Stimulated activated CD4-positive, alpha-beta T cell treated with anti-CD3 and anti-CD28 coated beads, Interleukin-1b, Interleukin-23, amount 100 ng/mL, for 4 hours (primary cell): ENCODE measurements at places on chromosomes 7 and 10.

DNA sequence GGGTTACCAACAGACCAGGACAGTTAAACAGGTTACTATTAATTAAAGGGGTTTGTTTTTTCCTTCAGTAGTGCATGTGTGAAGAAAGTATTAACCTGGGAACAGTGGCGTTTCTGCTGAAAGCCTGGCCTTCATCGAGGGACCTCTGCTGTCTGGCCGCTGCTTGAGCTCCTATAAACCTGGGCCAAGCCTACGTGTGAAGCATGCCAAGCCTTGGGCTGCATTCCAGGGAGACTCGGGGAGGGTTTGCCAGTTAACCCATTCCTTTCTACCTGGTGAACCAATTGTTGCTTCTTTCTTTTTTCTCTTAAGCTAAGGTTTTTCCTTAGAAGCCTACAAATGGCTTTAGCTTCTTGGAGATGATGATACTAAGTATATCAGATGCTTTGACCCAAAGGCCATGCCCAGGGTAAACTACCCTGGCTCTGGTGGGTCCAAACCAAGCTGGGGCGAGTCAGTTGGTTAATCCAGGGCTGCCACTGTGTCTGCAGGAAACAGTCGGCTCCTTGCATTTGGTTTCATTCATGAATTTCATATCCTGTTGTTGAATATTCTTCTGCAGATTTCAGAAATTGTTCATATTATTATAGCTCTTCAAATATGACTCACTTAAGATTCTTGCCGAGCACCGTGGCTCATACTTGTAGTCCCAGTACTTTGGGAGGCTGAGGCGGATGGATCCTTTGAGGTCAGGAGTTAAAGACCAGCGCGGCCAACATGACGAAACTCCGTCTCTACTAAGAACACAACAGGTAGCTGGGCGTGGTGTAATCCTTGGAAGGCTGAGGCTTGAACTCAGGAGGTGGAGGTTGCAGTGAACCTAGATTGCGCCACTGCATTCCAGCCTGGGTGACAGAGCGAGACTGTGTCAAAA, 23.8 kb downstream of the PFKP start:
- DNase-seq, result no peak

DNA sequence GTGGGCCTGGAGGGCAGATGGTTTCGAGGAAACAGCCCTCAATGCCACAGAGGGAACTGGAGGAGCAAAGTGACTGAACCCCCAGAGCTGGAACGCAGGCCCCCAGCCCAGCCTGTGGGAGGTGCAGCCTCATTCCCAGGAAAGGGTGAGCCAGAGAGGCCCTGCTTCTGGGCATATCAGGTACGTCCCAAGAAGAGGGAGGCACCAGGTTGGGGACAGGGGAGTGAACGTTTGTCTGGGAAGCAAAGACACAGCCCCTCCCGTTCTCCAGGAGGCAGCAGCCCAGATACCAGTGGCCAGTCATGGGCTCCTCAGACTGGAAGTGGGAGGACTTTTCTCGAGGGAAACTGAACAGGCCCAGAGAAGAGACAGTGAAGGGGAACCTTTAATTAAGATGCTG, 74.3 kb upstream of the RET start:
- no peak for DNase-seq

DNA sequence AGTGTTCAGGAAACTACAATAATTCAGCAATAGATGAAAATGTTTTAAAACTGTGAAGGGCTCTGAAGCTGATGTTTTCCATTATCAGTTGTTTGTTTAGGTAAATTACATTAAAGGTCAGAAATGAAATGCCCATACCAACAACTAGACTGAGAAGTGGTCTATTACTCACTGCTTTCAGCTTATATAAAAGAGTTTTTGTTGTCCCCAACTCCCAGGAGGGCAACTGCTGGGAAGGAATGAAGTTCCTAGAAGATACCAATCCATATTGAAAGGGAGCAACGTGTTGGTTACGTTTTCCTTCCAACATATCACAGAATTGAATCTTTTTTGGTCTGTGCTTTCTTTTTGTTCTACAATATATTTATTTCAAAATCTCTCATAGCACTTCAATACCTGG, 330.6 kb upstream of the LRRN3 start:
- DNase-seq, result no peak

DNA sequence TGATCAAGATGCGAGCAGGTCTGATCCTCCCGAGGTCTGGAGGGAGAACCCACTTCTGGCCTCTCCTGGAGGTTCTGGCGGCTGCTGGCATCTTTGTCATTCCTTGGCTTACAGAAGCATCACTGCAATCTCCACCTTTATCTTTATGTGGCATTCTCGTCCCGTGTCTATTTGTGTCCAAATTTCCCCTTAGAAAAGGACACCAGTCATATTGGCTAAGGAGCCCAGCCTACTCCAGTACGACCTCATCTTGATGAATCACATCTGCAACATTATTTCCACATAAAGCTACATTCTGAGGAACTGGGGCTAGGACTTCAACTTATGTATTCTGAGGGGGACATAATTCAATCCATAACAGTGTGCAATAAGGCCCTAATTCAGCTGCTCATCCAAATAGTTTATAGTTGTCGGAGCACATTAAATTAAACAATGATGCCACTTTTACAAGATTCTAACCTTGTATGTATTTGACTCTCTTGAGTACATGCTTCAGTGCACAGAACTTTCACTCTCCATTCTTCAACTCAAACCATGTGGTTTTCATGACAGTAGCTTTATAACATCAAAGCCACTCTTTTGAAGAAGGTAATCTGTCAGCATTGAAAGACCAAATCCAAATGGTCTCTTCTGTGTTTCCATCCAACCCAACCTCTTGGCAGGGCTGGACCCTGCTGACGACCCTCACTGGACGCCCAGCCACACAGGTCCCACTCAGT, 86.2 kb upstream of the DDC start:
- no peak for DNase-seq

DNA sequence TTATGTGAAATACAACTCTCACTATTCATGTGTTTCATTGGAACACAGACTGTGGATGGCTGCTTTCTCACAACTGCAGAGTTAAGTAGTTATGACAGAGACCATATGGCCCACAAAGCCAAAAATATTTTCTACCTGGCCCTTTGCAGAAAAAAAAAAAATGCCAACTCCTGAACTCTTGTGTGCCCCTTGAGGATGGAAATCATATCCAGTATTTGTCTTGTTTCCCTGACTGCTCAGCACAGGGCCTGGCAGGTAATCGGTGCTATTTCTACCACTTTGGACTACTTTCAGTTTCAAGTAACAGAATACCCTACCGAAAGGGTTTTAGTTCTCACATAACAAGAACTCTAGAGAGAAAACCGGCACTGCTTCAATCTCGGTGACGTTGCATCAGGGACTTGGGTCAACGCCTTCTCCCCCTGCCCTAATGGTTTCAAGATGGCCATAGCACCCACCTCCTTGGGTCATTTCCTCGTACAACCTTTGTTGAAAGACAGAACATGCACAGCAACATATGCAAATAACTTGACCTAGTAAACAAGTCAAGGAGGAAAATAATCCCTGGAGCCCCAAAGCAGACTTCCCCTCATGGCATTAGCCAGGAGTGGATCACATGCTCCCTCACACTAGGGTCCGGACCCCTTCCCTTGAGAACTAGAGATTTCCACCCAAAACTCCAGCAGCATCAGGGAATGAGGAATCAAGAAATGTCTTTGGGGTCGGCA, 11.8 kb upstream of the GPNMB start:
- DNase-seq, result no peak

DNA sequence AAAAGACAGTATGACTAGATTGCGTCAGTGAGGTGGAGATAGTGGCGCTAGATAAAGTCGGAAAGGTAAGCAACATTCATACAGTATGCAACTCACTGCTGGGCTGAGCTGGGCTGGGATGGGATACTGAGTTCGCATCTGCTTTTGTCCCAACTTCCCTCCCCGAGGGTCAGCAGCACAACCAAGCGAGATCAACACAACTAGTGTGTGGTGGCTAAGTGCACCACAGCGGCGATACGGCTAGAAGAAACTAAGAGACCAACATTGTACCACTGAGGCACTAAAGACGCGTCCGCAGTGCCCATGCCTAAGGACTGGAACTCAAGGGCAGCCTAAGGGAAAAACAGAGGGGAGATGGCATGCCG, 467 bp downstream of the EXOSC1 start:
- DNase-seq, result no peak

GRCh38 chr10:32005050-32005449, 51.2 kb downstream of the KIF5B start:
- DNase-seq, result no peak

- no peak for DNase-seq
Observed at GRCh38 chr7:30771880-30772425, 736 bp downstream of the MINDY4 start.

- no peak for DNase-seq
Observed at GRCh38 chr7:134509010-134509409, 18.4 kb upstream of the AKR1B10 start.

GRCh38 chr7:70494225-70495032, 637.5 kb upstream of the GALNT17 start:
- no peak for DNase-seq

- no peak for DNase-seq
Observed at GRCh38 chr10:70592746-70593512, 9.6 kb downstream of the PRF1 start.

- DNase-seq, result no peak
Observed at GRCh38 chr7:125668321-125668993, 738.8 kb upstream of the POT1 start.

DNA sequence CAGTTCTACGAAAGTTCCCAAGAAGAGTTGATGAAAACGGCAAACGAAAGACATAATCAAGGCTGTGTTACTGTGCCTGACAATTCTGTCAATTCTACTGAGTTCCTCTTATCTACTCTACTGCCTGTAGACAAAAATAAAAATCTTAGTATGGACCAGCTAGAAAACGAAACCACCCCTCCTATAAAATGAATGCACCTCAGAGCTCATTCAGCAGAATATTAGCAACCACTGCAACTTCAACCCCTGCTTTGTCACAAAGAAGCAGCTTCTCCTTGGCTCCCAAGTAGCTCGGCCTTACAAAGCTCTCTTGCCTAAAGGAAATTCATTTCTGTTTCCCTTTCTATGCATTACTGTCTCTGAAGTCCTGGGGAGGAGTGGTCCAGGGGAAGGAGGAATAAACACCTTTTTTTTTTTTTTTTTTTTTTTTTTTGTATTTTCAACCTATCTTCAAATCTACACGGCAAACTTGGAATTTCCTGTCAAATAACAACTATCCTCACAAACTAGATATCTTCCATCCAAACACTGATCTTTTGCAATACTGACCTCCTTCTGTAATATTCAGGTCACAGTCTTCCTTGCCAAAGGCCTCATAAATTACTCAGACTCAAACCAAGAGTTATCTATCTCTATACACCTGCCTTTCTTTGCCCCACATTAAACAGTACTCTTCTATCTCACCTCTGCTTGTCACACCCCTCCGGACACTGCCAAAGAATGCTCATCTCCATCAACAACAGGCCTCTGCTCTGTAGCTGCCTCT, 74.3 kb downstream of the GLI3 start:
- DNase-seq, result no peak

- no peak for DNase-seq
Observed at GRCh38 chr10:19209319-19209718, 160.7 kb downstream of the MALRD1 start.

DNA sequence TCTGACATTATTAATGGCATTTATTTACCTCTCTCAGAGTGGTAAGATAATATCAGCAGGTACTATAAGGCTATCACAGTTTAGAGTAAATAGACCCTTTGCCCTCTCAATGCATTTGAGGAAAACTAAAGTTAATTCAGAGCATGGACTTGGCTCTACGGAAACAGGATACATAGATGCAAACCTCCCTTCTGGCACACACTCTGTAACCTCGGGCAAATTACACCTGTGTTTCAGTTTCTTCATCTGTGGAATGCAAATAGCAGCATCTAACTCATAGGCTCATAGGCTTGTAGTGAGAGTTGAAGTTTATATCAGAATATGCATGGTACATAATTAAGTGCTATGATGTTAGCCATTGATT, 5.6 kb downstream of the RAPGEF5 start:
- DNase-seq, result no peak

DNA sequence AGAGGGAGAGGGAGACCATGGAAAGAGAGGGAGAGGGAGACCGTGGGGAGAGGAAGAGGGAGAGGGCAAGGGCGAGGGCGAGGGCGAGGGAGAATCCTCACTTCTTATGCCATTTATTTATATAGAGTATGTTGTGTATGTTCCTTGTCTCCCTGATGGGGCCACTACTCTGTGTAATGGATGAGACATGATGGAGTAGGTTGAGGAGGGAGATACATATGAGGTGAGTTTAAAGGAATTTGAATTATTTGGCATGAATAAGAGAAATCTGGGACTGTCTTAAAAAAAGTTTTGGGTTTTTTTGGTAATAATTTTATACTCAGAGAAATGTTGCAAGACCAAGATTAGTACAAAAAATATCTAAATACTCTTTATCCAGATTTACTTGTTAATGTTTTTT, 20.1 kb downstream of the CCSER2 start:
- DNase-seq, result no peak
